EL (cell line): ENCODE measurements at places on chromosomes 3 and 15.

- no peak for DNase-seq
These were observed 23.8 kb downstream of the HOMER2 start for GRCh38 chr15:82928711-82929110.

GRCh38 chr3:191280111-191280510, 49.1 kb upstream of the CCDC50 start:
- no peak for DNase-seq

- DNase-seq, result peak; percentile 92
These were observed 1.9 kb downstream of the GNAI2 start for GRCh38 chr3:50237754-50238548.

GRCh38 chr15:92809880-92810361, 90.2 kb upstream of the CHD2 start:
- DNase-seq, result peak; percentile 56

DNA sequence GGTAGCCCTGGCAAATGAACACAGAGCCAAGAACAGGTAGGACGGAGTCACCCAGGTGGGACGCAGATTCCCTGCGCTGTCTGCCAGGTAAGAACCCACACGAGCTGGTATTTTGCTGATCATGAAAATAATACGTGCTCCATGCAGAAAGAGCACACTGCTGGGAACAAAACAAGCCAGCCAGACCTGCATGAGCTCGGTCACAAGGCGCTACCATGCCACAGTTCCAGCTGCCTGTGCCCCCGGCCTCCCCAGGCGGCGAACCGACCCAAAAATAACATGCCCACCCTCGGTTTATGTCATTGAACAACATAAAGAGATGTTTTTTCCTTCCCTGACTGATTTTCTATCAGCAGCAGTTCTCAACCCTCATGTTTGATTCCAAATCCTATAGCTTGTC, 25.8 kb downstream of the CYFIP1 start:
- DNase-seq, result no peak

DNA sequence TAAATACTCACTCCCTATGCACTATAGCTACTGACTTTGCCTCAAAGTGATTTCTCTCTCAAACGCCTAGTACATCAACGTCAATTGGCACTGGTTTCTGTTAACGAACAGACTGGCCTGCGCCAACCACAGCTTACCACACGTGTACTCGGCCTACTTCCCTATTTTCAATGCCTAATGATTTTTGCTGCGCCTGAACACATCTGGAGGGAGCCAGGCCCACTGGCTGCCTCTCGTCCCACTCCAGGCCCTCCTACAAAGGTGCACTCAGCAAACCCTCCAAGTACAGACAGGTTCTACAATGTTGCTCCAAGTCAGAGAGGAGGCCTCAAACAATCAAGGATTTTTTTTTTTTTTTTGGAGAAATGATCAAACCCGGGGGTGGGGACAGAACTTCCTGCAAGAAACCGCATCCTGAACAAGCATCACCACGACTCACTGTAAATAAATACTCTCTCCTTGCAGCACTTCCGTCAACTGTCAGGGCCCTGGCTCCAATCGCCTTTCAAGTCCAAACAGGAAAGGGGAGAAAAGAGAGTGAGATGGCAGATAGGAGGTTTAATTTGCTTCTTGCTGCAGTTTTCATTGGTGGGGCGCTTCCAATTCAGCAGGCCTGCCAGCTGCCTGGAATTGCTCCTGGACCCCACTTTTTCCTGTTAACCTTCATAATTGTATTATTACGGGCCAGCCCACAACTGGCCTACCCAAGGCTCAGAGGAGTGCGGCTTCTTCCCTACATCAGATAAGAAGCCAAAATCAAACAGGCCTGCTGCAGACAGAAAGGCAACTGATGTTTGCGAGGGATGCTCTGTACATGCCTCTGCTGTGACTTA, 139.3 kb downstream of the FOXP1 start:
- DNase-seq, result peak; percentile 72

- no peak for DNase-seq
These were observed 90.1 kb downstream of the DUT start for GRCh38 chr15:48421362-48421761.

DNA sequence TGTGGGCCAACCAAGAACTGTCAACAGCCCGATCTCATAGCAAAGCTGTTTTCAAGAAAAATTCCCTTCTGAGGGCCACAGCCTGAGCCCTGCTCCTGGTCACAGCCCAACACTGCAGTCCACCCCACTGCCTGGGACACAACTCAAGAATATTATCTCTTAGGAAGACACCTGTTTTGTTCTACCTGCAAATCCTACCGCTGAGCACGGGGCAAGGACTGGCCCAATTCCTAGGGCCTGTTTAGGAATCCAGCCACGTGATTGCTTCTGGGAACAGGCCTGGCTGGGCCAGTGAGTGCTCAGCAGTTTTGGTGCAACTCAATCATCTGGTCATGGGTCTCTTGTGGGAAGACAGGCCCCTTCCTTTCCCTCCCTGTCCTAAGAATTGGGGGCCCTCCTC, 8.3 kb downstream of the ISLR2 start:
- DNase-seq, result no peak

DNA sequence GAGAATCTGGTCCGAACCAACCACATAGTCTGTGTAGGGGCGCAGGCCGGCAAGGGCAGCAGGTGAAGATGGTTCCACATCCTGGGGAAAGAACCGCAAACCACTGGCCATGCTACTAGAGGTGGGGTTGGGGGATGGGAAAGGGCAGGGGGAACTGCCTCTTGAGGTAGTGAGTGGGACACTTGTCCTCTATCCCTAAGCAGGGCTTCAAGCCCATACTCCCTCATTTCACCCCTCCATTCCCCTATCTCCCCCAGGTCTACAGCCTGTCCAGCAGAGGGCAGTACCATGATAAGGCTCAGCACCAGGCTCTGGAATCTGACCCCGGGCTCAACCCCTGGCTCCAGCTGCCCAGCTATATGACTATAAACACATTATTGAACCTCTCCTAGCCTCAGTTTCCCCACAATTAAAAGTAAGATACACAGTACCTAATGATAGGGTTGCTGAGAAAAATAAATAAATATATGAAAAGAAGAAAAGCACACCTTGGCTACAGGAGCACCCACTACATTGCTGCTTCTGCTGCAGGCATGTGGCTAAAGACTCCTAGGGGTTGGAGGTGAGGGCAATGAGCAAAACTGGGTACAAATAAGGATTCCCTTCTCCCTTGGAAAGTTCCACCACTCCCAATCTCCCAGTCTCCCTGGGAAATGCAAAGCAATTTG, 6.3 kb downstream of the GORASP1 start:
- peak; percentile 46 for DNase-seq

- DNase-seq, result no peak
These were observed 179.1 kb downstream of the NSUN3 start for GRCh38 chr3:94241986-94242385.

DNA sequence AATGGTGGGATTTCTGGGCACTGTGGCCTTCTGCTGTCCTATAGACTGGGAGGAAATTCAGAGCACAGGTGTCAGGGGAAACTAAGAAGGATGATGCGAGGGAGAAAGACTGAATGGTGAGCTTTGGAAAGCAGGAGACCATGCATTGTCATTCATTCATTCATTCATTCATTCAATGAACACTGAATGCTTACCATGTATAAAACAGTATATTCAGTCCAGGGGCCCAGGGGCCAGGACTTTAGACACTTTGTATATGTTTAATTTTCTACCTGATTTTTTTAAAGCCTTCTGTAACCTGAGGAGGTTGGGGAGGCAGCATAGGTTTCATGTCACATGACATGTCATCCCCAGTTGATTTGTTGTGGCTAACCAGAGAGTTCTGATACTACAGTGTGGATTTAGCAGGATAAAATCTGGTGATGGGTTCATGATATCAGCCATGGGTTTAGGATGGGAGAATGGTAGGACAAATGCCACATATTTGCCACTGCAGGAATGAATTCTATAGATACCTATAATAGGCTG, 57.7 kb upstream of the ATG7 start:
- DNase-seq, result no peak

DNA sequence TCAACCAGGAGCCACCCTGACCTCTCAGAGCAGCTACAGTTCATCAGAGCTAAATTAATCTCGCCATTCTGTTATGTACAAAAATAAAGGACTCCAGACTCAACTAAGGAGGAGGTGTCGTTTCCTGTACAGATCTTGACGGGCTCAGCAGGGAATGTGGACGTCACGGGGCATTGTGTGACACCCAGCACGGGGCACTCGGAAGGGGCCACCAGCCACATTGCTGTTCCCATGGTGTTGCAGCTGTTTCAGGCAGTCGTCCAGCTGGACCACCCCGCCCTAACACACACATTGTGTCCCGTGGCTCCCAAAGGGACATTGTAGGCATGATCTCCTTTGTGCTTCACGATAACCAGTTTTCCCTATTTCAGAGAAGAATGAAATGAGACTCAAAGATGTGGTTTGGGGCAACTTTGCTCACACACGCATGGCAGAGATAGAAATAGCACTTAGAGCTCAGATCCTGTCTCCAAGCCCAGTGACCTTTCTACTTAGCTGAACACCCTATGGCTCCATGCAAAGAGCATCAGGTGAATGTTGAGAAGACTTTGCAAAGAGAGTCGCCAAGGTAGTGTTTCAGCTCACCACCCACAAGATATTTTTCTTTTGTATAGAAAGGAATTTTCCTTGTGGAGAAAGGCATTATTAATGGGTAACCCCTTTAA, 5.5 kb downstream of the SSUH2 start:
- DNase-seq, result no peak

DNA sequence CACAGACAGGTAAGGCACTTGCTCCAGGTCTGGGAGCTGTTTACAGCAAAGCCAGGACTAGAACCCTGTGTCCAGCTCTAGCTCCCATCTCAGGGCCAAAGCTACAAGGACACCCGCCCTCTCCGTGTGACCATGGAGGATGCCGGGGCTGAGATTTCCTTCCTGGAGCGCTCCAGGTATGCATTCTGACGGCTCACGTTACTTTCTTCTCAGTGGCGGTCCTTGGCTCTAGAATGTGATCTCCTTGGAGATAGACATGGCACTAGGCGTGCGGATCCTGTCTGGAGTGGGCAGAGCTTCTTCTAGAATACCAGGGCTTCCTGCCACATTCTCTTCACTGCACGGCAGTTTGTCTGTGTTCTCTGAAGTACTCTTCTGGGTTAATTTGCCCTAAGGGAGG, 185.7 kb downstream of the OPA1 start:
- DNase-seq, result no peak

GRCh38 chr3:145370870-145371269, 790.1 kb downstream of the PLOD2 start:
- no peak for DNase-seq

- no peak for DNase-seq
These were observed 18.1 kb downstream of the IL17RD start for GRCh38 chr3:57147071-57147470.

- no peak for DNase-seq
These were observed 59.2 kb downstream of the SPSB4 start for GRCh38 chr3:141110322-141110721.
